Activated CD4-positive, alpha-beta T cell treated with anti-CD3 and anti-CD28 coated beads, Interleukin-2, amount 50 U/mL, for 1 hour (primary cell): ENCODE measurements at places on chromosomes 4 and X.

- DNase-seq = no peak
These were observed 98.1 kb upstream of the OTUD4 start for GRCh38 chr4:145278341-145279121.

GRCh38 chr4:76601791-76602190, 166.8 kb downstream of the SHROOM3 start:
- DNase-seq = no peak

GRCh38 chr4:81494031-81494431, 22.3 kb upstream of the RASGEF1B start:
- no peak for DNase-seq

DNA sequence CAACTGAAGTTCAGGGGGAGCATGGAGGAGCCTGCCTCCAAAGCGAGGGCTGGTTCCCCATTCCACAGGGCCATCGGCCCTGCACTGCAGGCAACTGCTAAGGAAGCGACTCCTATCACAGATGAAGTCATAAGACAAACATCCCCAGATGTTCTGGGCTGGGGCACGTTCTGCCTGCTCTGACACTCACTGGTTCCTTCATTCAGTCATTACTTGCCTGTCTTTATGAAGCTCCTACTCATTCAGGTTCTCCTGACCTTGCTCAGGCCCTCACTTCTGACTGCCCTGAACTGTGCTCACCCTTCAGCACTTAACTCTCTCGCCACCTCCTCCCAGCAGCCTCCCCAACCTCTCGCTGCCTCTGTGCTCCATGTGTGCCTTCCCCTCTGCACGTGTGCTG, 2.5 kb upstream of the SLC2A9 start:
- no peak for DNase-seq

GRCh38 chr4:17613761-17614415, 553 bp upstream of the MED28 start:
- DNase-seq = peak; percentile 8

DNA sequence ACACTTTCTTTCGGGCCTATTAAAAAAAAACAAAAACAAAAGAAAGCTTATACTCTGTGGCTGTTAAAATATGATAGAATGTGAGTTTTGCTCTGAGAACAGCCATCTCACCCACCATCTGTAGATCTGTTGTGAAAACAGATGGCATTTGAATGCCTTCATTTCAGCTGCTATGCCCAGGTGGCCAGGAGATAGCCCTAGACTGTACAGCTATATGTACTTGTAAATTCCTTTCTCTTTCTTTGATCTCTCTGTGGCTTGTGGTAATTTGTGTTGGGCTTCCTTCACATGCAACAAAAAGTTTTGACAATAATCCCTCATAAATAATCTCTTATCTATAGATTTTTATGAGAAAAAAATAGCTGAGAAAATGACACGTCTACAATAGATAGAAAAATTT, 38.1 kb downstream of the PNPLA4 start:
- DNase-seq = no peak

- DNase-seq = peak; percentile 74
These were observed at the start of gene LEF1 for GRCh38 chr4:108168671-108169523. TSS of gene LEF1 (minus strand) at chr4:108168932. CDS start at chr4:108167767, 1,165 bp downstream.

DNA sequence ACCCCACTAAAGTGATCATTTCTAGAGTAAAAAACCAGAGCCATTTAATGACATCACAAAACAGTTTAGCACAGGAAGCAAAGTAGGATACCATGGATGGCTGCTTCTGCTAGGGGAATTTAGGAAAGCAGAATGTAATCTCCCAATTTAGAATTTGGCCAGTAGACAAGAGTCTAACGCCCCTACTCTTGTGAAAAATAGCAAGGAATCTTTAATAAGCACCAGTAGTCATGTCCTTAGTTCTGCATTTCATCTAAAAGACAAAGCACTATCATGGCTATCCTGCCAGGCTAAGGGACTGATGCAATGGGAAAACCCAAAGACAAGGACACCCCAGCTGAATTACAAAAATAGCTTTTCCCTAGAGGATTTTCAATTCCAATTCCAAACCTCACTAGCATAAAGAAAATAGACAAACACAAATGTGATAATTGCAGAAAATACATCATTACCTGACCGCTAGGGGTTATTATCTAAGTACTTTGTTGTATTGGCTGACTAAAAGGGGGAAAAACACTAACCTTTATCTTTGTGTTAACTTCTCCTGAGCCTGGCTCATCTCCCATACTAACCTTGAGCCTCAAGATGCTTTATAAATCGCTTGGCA, 2.6 kb upstream of the AMMECR1 start:
- DNase-seq = no peak

DNA sequence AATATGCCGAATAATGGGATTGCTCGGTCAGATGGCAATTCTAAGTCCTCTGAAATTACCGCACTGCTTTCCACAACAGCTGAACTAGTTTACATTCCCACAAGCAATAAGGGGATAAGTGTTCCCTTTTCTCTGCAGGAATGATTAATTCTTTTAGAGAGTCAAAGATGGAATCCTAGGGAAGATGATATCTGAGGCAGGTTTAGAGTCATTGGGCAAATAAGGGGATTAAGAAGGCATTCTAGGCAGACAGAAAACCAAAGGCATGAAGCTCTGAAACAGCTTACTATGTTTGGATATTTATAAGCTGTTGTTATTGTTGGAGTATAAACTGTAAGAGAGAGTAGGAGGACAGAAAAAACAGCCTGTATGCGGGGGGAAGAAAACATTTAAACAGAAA, 85.7 kb downstream of the TET2 start:
- no peak for DNase-seq

DNA sequence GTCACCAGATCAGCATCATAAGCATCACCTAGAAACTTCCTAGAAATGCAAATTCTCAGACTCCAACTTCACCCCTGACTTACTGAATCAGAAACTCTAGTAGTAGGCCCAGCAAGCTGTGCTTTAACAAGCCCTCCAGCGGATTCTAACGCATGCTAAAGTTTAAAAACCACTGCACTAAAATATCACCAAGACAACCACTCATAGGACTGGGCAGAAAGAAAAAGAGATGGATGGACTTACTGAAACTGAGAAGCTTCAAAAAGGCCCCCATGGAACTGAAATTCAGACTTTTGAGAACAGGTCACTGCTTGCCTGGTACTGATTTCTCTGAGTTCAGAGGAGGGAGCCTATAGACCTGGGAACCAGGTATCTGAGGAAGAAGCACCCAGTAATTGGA, 40.1 kb downstream of the FAM241A start:
- DNase-seq = no peak

DNA sequence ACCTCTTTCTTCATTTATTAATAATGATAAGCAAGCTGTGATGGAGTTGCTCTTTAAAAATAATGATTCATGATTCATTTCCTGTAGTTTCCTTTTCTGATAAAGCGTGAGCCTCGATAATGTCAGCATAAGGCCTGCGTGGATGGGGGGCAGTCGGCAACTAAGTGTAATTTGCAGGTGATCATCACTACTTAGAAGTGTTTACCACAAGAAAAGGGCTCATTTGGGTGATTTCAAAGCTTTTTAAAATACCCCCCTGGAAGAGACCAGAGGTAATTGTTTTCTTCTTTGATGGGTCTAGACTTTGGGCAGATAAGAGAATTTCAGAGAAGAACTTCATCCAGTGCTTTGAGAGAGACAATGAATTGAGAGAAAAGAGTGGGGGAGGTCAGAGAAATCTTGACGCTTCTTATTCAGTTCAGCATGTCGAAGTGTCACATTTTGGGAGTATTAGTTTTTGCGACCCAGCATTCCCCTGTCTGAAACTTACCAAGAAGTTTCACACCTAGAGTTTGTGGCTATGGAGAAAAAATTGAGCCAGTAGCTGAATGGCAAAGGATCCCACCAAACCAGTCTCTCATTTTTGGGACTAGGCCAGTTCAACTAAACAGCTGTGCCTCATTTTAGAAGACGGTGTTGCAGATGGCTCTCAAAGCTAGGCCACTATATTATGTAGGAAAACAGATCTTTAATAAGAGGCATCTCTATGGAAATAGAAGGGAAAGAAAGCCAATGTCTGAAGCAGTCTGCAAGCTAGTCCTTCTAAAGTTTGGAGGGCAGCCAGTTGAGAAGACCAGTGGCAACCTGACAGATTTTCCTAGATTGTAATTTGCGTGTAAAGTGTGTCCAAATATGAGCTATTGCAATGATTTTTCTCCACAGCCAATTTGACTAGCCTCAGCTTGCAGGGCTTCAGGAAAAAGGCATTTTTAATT, 171.0 kb upstream of the PPP1R2C start:
- no peak for DNase-seq

- no peak for DNase-seq
These were observed 20.2 kb downstream of the APLN start for GRCh38 chrX:129634541-129634940.

DNA sequence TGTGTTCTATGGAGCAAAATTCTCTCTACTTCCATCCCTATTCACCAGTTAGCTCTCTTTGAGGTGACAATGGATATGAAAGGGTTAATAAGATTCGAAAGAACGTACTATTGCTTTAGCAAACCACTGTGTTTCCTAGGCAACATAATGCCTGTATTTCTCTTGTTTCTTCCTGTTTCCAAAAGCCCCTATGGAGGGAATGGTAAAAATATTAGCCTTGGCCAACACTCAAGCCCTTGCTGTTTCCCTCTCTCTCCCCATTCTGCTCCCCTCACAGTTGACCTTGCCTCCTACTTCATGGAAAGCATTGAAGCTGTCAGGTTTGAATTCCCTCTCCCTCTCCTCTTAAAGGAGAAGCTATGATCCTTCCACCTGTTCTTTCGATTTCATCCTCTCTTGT, 9.6 kb upstream of the PGRMC1 start:
- no peak for DNase-seq

GRCh38 chr4:126441173-126442035, 1126.6 kb downstream of the FAT4 start:
- no peak for DNase-seq

DNA sequence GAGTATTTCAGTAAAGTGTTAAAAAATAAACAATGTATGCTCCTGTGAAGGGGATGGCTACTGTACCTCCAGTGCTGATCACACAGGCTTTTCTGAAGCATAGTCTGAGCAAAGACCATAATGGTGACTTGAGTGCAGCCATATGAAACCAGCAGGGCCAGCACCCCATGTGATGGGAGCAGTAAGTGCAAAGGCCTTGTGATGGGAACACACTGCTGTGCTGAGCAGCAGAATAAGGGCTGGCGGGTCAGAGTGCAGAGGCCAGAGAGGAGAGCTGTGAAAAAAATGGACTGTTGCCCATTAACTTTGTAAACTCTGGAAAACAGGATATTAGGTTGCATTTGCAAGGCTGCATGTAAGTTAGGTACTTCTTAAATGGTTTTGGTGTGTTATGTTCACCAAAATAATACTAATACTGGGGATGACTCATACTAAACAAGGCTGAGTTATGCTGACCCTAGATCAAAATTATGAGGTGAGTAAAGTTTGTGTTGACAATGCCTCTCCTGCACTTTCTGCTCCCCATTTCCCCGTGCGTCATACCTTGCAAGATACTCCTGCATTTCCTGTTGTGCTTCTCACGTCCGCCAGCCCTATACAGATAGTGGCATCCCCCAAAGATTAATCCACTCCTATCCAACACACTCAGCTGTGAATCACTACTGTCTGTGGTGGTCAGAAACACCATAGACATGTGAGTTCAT, 67.0 kb upstream of the FAM9A start:
- DNase-seq = no peak

GRCh38 chrX:1464971-1465285, 12.2 kb upstream of the ASMTL start:
- no peak for DNase-seq

GRCh38 chr4:89166971-89167475, 55.7 kb downstream of the TIGD2 start:
- no peak for DNase-seq

GRCh38 chr4:7778510-7779431, 160.9 kb downstream of the AFAP1 start:
- DNase-seq = no peak

GRCh38 chr4:5683566-5683965, 24.8 kb downstream of the EVC2 start:
- DNase-seq = no peak

GRCh38 chr4:7120341-7120740, 52.5 kb upstream of the GRPEL1 start:
- DNase-seq = no peak

- no peak for DNase-seq
These were observed 58.2 kb downstream of the ARSJ start for GRCh38 chr4:113921089-113921794.

DNA sequence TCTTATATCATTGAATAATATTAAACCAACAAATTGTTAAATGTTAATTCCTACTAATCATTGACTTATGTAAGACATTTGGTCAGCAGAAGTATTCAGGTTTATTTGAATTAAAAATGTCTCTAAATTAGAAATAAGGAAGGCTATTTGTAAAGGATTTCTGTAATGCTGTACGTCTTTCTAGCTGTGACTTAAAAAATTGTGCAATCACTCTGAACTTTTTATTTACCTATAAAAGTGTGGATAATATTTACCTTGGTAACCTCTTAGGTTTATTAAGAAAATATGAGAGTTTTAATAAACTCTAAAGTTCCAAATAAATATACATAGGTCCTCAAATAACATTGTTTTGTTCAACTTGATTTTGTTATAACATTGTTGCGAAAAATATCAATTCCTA, 76.9 kb downstream of the SLC30A9 start:
- DNase-seq = no peak

DNA sequence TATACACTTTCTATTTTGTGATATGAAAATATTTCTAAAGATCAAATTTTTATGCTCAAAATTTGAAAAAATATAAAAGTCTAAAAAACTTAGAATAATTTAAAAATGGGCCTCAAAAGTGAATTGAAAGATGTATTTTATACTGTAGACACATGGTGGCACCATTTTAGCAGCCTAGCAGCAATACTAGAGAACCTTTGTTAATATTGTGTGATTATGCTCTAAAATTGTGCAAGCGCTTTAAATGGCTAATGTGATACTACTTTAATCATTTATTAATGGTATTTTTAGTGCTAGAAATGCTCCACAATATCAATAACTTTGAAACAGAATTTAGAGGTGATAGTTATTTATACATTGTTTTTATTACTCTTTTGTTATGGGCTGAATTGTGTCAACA, 3.7 kb upstream of the GUF1 start:
- no peak for DNase-seq

DNA sequence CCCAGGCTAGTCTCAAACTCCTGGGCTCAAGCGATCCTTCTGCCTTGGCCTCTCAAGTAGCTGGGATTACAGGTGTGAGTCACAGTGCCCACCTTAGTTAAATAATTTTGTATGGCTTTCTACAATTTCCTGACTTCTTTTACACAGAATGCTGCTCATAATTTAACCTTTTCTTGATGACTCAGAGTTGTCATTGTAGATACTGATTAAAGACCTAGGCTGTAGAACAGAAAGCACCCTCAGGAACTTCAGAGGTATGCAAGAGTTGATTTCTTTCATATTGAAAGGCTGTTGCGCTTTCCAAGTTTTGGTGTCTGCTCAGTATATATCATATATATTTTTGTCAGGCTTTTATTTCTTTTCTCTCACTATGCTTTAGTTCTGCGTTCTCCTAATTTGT, 21.1 kb upstream of the GPR34 start:
- DNase-seq = no peak

DNA sequence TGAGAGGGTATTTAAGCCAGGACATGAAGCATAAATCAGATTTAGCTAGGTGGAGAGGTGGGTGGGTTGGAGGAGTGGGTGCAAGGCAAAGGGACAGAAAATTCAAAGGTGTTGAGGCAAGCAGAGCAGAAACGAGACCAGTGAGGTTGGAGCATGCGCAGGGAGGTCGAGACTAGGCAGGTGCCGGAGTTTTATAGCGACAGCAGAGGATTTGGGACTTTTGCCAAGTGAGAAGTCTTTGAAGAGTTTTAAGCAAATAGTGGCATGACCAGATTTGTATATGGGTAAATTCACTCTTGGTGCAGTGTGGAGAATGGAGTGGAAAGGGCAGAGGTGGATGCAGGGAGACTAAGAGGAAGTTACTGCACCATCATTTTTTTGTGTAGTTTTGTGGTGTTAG, 107.0 kb upstream of the TLR2 start:
- no peak for DNase-seq
